NCI-H187 (cell line): ENCODE measurements at places on chromosomes 4 and X.

GRCh38 chrX:9493936-9494335 is 29.1 kb downstream of the TBL1X start:
- DNase-seq: no peak

GRCh38 chr4:48222491-48222890 is 47.1 kb downstream of the TEC start:
- DNase-seq: no peak

DNA sequence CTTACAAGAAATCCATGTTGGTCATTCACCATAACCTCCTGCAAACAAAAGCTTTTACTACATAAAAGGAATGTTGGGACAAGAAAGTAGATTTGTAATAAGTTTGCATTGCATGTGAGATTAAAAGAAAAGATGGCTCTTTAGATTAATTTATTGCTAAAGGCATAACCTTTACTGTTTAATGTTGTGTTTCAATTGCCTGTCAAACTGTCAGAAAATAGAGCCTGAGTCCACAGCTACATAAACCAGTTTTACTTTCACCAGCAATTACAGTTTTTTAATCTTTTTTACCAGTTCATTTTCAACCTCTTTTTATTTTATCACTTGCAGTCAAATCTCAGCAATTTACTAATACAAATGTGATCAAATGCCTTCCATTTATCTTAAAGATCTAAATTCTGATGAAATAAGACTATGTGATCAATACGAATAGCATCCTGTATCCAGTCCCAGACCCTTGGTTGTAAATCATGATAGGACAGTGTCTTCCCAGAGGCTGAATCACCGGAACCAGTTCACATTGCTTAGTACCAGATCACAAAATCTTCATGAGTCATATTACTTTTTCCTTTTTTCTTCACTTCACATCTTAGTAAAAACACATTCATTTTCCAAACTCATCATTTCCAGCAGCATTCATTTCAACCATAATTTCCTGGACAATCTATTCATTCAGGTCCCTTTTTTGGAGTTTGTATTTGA is 95.4 kb upstream of the FRG1 start:
- no peak for DNase-seq

- DNase-seq: no peak
These were observed 577.8 kb downstream of the NLGN4X start for GRCh38 chrX:5650904-5651303.

DNA sequence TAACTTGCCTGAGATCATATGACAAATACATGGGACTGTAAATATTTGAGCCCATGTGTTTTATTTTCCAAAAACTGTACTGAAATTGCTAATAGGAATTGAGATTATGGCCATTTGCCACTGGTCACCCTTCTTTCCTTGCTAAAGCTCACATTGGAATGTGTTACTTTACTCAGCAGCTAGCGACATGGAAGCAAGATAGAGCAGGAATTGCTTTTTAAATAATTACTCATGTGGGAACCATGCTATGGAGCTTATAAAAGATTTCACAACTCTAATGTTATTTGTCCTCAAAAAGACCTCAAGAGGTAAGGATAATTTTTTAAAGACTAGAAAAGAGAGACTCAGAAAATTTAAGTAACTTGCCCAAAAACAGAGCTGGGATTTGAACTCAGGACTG is 48.8 kb upstream of the AFAP1 start:
- DNase-seq: no peak

GRCh38 chr4:90181644-90182043 is 54.5 kb downstream of the CCSER1 start:
- no peak for DNase-seq

DNA sequence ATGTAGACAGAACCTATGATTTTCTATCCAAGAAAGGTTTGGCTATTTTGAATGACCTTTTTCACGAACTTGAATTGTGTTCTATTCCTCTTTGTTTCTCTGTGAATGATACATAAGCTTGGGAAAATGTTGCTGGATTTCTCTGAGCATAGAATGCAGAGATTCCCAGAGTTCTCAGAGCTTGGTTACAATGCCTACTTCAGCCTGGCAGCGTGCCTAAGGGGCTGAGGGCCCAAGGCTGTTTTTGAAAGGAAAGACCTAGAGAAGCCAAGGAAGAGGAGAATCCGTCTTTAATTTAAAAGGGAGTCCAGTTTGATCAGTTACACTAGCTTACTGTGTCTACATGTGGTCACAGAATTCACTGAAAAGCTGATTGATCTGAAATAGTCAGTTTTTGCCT is 55.3 kb upstream of the CXorf51B start:
- DNase-seq: no peak

- DNase-seq: no peak
These were observed 112.9 kb downstream of the IRF2 start for GRCh38 chr4:184361443-184361842.
